CD4-positive, alpha-beta memory T cell (primary cell): ENCODE measurements at places on chromosomes 3 and 15. TPM values are rescaled to one million over a fixed set of nuclear protein-coding genes. Genes with fewer than 3 reads are reported as not detected.

SLC30A4 gene
- total RNA-seq, result 3.8 TPM

GPR87 gene
- total RNA-seq, result not detected

DNAH12 gene
- total RNA-seq, result 0.11 TPM

SLC38A3 gene
- total RNA-seq, result not detected

CKMT1B gene
- total RNA-seq, result not detected

GRCh38 chr3:118803096-118803476 is 231.6 kb downstream of the IGSF11 start:
- no peaks in the 10 kb centered on the region for H3K27me3 ChIP-seq
- DNase-seq, result no peak
- no peak overlapping the region for H3K4me3 ChIP-seq
- H3K27ac ChIP-seq, result no peak overlapping the region

GRCh38 chr15:69075440-69075839 is 60.9 kb downstream of the NOX5 start:
- no peaks in the 10 kb centered on the region for H3K27me3 ChIP-seq
- no peak overlapping the region for H3K4me3 ChIP-seq
- no peaks in the 10 kb centered on the region for H3K4me1 ChIP-seq
- H3K36me3 ChIP-seq, result no peaks in the 10 kb centered on the region
- H3K27ac ChIP-seq, result no peak overlapping the region

DNA sequence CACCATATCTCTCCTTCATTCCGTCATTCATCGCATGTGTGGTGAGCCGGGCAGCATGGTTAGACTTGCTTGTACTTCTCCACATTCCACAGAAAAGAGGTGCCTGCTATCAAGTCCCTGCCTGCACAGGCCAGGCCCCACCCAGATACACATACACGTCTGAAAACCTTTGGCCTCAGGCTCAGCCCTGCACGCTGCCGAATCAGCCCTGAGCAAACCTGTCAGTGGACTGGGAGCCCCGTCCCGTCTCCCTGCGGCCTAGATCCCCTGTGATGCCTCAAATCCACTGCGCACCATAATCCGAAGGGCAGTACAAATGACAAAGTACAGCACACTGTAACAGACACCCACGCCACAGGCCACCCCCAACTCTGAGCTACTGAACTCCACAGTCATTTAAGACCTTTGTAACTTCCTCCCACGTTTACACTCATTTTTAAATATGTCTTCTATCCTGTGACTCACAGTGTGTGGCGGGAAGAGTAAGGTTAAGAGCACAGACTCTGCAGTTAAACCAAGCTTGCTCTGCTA is 67.1 kb downstream of the MB21D2 start:
- no peaks in the 10 kb centered on the region for H3K36me3 ChIP-seq
- H3K27me3 ChIP-seq, result no peaks in the 10 kb centered on the region
- no peak overlapping the region for H3K4me3 ChIP-seq
- DNase-seq, result no peak
- H3K27ac ChIP-seq, result no peak overlapping the region

DNA sequence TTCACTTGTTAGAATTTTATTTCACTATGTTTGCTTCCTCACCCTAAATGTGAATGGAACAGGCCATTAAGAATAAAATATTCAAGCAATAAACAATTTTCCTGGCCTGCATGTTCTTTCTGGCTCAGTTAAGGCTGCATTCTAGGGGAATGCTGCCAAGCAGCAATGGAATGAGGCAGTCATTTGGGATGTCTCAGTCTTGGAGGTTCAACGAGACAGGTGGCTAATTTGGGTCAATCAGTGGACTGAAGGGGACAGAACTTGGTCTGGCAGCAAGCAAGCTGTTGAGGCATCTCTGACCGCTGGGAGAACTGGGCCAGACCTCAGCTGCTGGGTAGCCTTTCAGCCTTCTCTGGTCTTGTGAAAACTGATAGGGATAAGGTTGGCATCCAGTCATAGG is 241.6 kb downstream of the NLGN1 start:
- H3K4me3 ChIP-seq, result no peak overlapping the region
- no peak for DNase-seq
- H3K4me1 ChIP-seq, result no peaks in the 10 kb centered on the region
- no peak overlapping the region for H3K27ac ChIP-seq
- no peaks in the 10 kb centered on the region for H3K36me3 ChIP-seq

DNA sequence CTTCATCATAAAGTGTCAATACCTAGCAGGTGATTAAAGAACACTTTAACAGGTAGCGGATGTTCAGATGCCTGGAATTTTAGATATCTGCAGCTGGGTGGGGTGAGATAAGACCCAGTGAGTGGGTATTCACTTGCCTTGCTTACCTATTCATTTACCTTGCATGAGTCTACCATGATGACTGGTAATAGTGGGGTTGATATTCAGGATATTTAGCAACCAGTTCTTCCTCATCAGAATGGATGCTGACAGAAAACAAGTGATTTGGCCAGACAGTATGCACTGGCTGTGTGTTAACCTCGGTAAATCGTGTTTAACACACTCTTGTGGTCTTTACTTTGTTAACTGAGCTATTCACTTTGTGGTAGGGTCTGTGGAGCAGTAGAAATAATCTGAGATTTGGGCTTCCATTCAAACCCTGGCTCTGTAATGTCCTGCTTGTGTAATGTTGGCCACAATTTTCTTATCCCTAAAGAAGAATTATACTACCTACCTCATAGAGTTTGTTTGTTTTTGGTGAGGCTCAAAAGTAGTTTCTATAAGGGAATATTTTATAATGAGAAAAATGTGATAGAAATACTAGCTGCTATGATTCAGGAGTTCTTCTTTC is 391.9 kb upstream of the TBL1XR1 start:
- H3K27ac ChIP-seq, result no peak overlapping the region
- H3K36me3 ChIP-seq, result no peaks in the 10 kb centered on the region
- peaks cover 22% of the 10 kb centered on the region for H3K4me1 ChIP-seq

GRCh38 chr3:113254171-113254947 is 43.0 kb downstream of the BOC start:
- no peak overlapping the region for H3K4me3 ChIP-seq
- no peaks in the 10 kb centered on the region for H3K27me3 ChIP-seq
- no peak for DNase-seq
- H3K36me3 ChIP-seq, result no peaks in the 10 kb centered on the region
- H3K4me1 ChIP-seq, result no peaks in the 10 kb centered on the region
- H3K27ac ChIP-seq, result no peak overlapping the region

DNA sequence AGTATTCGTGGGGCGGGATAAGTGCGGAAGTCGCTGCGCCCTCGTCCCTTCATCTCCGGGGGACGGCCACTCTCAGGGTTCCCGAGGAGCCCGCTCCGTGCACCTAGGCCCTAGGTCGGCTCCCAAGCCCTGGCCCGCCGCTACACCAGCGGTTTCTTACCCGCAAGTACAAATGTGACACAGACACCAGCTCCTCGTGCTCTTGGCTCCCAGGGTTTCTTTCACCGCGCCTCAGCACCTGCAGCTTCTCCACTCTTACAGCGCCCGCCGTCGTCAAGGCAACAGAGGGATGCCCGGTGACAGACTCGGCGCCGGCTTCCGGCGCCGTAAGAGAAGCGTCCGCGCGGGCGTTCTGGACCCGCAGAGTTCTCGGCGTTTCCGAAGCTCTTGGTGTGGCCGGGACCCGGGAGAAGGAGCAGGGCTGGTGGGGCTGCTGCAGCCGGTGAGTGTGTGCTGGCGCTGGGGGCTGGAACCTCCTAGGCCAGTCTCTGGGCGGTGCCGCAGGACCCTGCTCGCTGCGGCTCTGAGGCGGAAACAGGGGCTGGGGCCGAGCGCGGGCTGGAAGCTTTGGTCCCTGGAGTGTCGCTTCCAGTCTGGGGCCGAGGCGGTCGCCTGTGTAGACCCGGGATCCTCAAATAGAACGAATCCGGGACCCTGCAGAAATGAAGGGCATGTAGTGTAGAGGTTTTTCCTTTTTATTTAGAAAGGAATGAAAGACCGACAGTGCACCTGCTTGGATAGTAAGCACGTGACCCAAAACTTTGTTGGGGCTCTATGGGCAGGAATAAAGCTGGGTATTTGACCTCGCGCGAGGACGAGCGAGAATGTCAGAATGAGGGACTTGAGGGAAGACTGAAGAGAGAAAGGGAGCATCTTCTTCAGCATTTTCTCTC is 155.4 kb upstream of the GOLGA6L4 start:
- no peak overlapping the region for H3K27ac ChIP-seq
- no peak overlapping the region for H3K4me3 ChIP-seq
- H3K27me3 ChIP-seq, result peaks cover 11% of the 10 kb centered on the region
- DNase-seq, result peak; percentile 52

- no peaks in the 10 kb centered on the region for H3K27me3 ChIP-seq
- no peaks in the 10 kb centered on the region for H3K4me1 ChIP-seq
- H3K27ac ChIP-seq, result no peak overlapping the region
- H3K36me3 ChIP-seq, result no peaks in the 10 kb centered on the region
- H3K4me3 ChIP-seq, result no peak overlapping the region
Measured at GRCh38 chr15:62637574-62637897, 405.0 kb upstream of the TPM1 start.

DNA sequence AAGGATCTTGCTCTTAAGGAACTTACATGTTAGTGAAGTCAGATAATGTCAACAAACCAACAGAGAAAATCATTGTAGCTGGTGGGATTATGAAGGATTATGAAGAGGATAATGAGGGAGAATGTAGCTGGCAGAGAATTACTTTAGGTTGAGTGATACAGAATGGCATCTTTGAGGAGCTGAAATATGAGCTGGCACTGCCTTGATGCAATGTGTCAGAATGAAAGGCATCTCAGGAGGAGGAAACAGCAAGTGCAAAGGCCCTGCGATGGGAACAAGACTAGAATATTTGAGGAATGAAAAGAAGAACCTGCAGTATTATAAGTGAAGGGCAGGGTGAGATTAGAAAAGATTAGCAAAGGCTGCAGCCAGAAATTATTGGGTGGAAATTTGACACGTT is 237.2 kb upstream of the ADAMTS9 start:
- H3K27ac ChIP-seq, result no peak overlapping the region
- H3K4me3 ChIP-seq, result no peak overlapping the region
- H3K36me3 ChIP-seq, result no peaks in the 10 kb centered on the region
- DNase-seq, result no peak

- no peak for DNase-seq
- H3K36me3 ChIP-seq, result no peaks in the 10 kb centered on the region
- no peaks in the 10 kb centered on the region for H3K4me1 ChIP-seq
- no peak overlapping the region for H3K4me3 ChIP-seq
Measured at GRCh38 chr3:173711619-173712018, 314.1 kb downstream of the NLGN1 start.

DNA sequence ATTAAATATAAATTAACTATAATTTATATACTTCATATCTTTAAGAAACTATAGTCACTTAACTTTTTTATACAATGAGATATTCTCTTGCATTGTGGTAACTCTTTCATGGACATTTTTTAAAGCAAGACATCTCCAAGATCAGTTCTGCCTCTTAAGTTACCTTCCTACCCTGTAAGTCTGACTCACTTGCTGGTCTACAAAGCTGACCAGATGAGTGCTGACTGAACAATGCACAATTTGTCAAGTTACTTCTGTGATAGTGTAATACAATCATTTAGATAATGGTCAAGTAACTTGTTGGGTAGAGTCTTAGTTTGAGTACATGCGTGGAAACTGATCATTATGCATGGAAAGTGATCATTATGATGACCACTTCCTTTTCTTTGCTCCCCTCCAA is 145.9 kb downstream of the MEIS2 start:
- H3K4me1 ChIP-seq, result no peaks in the 10 kb centered on the region

DNA sequence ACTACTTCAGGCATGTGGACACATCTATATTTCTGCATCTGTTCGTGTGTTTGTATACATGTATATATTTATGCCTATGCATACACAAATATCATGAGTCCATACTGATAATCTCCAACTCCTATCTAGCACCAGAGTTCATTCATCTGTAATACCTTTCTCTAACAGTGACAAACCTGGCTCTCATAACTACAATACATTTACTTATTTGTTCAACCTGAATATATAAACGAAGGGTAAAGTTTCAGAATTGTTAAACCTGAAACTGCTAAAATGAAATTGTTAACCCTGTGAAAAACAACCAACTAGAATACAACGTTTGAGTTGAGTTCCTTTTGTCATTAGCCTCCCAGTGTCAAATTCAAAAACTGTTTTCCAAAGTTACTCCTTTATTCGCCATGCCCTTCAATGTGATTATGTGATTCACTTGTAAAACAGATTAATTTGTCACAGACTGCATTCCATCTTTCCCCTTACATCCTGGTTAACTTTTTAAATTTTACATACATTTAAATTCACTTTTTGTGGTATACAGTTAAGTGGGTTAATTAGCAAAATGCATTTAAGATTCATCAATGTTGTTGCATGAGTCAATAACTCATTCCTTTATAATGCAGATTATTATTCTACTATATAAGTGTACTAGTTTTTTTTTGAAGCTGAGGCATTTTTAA is 58.5 kb downstream of the PIK3R4 start:
- no peak for DNase-seq
- H3K36me3 ChIP-seq, result peaks cover 15% of the 10 kb centered on the region
